ENCODE measurements at places on chromosomes 3 and 15. TPM values are rescaled to one million over a fixed set of nuclear protein-coding genes. Genes with fewer than 3 reads are reported as not detected.

Gene NUP210
- total RNA-seq, result 0.05 TPM

DNA sequence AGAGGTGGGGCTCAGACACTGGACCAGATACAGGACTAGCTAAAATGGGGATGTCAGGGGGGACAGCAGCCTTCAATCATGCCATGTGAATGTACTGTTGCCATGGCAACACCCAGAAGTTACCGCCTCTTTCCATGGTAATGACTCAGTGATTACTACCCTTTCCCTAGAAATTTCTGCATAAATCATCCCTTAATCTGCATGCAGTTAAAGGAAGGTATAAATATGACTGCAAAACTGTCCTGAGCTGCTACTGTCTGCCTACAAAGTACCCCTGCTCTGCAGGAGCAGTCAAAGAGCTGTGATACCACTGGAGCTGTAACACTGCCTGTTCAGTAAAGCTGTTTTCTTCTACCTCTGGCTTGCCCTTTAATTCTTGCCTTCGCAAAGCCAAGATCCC is 168.2 kb downstream of the PEAK1 start:
- DNase-seq, result no peak

DNA sequence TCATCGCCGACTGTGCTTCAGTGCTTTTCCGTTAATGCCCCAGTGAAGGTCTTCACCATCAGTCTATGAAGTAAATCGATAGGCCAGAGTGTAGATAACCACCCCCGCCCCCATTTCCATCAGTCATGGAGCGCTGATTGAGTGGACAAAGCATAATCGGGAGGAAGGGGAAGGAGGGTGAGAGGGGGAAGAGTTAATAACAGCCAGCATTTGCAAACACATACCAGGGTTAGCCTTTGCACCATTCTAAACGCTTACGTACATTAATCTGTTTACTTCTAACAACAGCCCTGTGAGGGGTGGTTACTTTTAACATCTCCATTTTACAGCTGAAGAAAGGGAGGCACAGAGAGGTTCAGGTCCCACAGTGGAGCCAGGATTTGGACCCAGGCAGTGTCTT is 26.8 kb downstream of the EDEM1 start:
- DNase-seq, result no peak

GRCh38 chr3:178982137-178982536 is 89.5 kb downstream of the ZMAT3 start:
- DNase-seq, result peak; percentile 73

DNA sequence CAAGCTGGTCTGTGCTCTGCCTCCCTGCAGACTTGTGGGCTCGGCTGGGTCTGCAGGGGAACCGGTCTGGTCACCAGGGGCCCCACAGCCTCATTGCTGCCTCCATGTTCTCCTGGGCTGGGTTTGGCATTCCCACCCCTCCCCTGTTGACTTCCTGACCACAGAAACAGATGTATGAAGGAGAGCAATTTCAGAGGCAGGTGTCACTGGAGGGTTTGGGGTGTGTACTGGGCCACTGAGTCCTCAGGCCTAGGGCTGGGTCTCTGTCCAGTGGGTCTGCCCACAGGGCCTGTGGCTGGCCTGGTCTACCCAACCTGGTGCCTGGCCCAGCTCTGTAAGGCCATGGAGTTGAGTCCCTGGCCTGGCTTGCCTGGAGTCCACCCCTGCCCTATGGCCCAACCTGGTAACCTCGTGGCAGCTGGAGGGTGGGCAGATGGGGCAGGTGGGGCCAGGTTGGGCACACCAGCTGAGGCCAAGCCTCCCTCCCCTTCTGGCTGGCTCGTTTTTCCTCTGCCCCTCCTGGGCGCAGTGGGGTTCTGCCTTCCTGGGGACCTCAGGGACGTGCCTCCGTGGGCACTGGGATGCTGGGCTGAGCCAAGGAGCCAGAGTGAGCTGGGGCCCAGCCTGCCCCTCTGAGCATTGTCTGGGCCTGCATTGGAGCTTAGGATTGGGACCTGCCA is 20.8 kb downstream of the PLXNA1 start:
- DNase-seq, result no peak
